ENCODE measurements at places on chromosomes 5 and 9.
A peak's percentile ranks its signal among the peaks of the same experiment; 100 is the strongest.

GRCh38 chr5:158126442-158127405 lies 267.8 kb upstream of the CLINT1 start:
- no peak for DNase-seq

DNA sequence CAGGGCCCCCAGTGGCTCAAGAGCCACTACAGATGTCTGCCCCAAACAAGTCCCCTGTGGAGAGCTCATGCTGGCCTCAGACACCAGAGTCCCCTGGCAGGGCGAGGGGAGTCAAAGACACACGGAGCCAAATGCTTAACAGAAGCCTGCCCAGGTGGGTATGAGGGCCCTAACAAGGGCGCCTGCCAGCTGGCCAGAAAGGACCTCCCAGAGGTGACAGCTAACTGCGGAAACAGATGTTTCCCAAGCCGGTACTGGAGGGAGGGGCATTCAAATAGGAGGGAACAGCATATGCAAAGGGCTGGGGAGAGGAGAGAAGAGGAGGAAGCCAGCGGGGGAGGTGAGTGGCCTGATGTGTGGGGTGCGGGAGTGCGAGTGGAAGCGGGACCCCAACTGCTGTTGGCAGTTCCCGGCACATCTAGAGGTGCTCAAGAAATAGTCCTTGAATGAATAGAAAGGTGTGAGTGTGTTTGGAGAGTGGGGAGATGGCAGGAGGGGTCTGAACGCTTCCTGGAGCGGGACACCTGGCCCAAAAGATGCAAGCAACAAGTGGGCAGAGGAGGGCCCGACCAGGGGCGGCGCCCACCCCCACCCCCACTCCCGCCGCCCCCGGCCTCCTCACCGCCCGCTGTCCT lies 824 bp downstream of the MXD3 start:
- DNase-seq: no peak

DNA sequence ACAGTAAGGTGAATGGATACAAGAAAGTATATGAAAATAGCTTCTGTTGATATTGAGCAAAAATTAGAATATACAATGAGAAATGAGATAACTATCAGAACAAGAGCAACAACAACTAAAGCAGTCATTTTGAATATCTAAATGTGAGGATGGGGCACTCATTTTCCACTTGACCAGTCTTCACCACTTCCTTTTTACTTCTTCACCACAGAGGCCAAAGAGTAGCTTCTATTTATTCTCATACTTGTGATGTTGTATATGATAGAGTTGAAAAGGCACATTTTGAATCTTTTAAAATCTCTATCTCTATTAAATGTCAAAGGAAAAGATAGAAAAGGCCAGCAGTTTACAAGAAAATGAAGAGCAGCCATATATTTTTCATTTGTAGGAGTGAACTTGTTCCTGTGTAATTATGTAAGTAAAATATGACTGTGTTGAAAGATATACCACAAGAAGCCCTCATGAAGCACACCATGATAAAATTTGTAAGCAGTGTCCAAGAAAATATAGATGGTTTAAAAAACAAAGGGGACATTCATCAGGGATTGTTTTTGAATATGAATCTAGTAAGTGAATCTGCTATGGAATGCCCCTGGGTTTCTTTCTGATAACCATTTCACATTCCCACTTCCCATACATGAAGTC lies 39.2 kb downstream of the ADAMTS19 start:
- DNase-seq: no peak

DNA sequence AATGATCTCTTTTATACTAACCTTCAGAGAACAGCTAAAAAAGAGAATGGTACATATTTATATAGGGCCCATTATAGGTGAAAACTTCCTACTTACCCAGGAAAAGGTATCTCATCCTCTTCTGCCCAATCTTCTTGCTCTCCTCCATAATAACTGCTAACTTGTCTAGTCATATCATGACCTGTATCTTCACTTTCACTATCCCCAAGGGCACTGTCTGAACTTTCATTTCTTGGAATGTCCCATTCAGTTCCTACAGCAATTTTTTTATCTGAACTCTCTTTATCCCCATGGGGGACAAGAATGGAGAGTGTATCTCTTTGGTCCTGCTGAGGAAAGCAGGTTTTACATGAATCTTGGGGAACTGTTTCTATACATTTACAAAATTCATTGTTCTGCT lies 36.4 kb upstream of the RAPGEF6 start:
- no peak for DNase-seq

GRCh38 chr9:89746385-89747116 lies 141.7 kb downstream of the GADD45G start:
- DNase-seq: no peak

- DNase-seq: no peak
Observed at GRCh38 chr5:110815916-110816605, 77.3 kb downstream of the SLC25A46 start.

DNA sequence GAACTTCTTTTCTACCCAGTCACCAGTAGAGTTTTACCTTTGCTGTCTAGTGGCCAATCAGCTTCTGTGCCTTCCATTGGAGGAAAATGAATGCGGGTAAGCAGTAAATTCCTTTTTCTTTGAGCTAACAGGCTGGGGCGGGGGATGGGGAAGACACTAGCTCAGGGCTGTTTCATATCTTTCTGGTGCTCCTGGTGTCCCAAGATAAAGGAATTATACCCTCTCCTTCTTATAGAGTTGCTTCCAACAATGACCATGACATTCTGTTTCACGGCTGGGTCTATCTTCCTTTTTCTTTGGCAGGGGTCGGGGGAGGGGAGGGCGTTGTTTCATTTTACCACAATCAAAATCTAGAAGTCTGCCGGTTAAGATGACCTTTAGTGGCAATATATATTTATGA lies 51.2 kb upstream of the RPS23 start:
- DNase-seq: no peak

DNA sequence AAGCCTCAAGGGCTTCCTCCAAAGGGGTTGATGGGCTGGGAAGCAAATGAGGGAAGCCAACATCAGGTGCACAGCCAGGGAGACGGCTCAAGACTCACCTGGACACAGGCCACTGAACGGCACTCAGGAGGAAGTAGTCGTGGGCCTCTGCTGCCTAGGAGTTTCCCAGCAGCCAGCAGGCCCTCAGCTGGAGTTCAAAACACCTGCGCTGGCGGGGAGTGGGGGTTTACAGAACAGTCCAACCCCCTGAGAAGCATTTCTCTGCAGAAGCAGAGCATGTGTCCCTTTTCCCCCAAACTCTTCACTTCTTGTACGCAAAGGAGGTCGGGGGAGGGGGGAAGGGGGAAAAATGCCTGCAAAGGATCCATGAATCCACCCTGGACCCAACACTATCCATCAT lies 2.3 kb downstream of the WHRN start:
- no peak for DNase-seq

DNA sequence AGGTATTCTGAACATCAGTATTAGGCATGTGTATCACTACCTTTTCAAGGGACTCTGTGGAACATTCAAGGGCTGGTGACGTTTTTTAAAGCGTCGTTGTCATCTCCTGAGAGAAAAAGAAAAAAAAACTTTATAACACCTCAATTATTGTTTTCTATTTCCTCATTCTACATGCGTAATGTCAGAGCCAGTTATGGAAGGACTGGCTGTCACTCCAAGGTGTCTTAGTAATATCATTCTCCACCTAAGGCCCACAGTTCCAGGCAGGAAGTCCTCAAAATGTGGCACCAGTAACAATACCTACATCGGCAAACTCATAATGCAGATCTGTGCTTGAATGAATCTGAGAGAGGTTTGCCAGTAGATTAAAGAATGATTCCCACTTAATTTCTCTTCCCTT lies 210.2 kb downstream of the SAXO1 start:
- no peak for DNase-seq

- no peak for DNase-seq
Observed at GRCh38 chr9:98778711-98779530, 17.4 kb downstream of the ANKS6 start.

GRCh38 chr9:35606138-35606504 lies 1.1 kb downstream of the TESK1 start:
- peak; percentile 29 for DNase-seq

DNA sequence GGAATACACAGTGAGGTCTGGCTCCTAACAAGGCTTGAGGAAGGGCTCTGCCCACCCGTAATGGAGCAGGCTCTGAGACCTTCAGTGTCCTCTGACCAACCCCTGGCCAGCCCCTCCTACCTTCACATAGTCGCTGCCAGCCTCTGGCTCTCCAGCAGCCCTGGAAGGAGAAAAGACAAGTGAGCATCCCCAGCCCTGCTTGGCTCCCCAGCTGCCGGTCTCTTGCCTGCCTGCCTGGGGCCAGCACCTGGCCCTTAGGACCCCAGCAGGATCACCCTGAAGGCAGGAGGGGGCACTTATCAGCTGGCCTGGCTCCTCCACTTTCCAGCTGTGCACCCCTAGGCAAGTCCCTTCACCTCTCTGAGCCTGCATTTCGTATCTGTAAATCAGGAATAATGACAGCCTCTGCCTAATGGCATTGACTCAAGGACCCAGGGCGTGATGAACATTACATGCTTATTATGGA lies 16.9 kb downstream of the SH2D3C start:
- DNase-seq: no peak

GRCh38 chr9:104256031-104256695 lies 162.1 kb downstream of the SMC2 start:
- no peak for DNase-seq

- DNase-seq: peak; percentile 87
Observed at GRCh38 chr5:31809050-31809870, 170.3 kb downstream of the PDZD2 start.

GRCh38 chr9:73579823-73580222 lies 428.2 kb downstream of the ANXA1 start:
- DNase-seq: no peak

DNA sequence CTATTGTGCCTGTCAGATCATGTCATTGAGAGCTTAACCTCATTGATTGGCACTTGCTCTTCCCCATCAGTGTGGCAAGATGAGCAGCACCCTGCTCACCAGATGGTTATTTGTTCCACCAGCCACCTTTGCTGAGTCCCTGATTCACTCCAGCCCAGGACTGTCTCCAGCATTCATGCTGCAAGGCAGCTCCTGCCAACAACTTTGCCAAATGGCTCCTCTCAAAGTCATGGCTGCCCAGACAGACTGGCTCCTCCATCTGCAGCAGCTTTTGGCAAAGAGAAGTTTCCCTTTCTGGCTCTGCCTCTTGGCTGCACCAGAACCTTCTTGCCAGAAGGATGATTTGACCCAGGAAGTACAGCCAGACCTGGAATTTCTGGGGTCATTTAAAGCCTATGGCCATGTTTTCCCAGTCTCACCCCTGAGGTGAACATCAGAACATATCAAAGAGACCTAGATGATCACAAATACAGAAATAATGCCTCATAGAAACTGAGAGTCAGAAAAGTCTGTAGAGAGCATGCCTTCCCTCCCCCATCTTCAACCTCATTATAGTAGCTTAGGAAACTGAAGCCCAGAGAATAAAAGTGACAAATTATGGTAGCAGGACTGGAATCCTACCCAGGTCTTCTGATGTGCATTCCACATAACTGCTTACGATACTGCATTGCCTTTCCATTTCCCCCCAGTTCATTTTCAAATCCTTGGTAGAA lies 10.4 kb downstream of the PPP2R2B start:
- no peak for DNase-seq

GRCh38 chr9:115080242-115080641 lies 37.7 kb downstream of the TNC start:
- no peak for DNase-seq

GRCh38 chr5:144267961-144268513 lies 97.4 kb downstream of the KCTD16 start:
- no peak for DNase-seq

GRCh38 chr5:114419067-114419388 lies 57.2 kb downstream of the KCNN2 start:
- DNase-seq: no peak

GRCh38 chr5:88890070-88890781 lies 7.2 kb upstream of the MEF2C start:
- DNase-seq: no peak

DNA sequence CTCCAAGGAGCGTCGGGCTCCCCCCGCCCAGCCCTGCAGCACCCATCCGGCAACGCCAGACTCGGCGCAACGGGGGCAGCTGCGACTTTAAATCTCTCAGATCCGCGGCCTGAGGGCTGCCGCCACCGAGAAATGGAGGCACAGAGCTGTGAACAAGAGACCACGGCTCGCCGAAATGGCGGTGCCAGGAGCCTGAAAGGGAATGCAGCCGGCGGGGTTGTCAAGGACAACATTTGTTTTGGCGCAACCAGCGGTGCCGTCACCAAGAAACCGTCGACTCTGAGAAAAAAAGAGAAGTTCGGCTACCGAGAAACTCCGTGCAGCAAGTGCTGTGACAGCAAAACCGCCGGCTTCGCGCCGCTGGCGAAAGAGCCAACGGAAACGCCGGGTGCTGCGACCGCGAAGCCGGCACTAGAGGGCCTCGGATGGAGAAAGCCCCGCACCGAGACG lies 2.1 kb upstream of the ANXA2R start:
- peak; percentile 10 for DNase-seq

DNA sequence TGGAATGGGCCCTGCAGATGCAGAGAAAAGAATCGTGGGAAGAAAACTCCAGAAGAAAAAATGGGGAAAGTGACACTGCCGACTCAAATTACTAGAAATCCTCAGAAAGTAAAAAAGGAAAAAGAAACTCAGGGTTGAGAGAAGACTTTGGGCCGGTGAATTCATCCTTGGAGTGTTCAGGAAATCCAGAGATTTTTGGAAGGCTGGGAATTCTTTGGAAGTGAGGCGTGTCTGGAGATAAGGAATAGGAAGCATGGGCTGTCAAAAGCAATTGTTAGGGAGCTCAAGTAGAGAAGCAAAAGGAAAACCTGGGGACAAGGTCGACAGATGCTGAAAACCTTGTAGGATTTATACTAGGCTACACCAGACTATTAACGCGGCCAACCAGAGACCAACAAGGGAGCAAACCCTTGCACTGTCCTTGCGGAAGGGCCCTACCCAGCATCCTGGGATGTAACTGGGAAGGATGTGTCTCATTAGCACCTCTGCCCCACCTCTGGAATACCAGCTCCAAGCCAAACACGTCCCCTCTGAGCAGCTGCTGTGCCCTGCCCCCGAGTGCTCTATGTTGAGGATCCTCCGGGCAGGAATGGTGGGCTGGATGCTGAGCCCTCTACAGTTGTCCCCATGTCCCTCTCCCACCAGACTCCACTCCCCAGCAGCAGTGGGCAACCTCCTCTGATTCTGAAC lies 11.6 kb downstream of the DAB2IP start:
- no peak for DNase-seq

DNA sequence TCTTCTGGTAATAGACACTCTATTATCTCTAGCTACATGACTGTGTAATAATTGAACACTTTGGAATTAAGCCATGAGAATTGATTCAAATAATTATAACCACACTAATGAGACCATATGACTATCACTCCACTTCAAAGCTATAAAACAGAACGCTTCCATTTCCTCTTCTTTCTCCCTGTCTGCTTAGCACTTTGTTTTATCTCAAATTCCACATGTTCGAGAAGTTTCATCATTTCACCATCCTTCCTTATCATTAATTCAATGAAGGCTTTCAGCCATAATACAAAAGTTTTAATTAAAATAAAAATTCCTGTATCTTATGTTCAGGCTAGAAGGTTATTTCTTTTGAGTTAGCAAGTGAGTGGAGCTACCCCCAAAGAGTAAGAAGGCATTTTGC lies 7.4 kb upstream of the DCTN4 start:
- no peak for DNase-seq
